ENCODE measurements at places on chromosomes 3 and 15. TPM values are rescaled to one million over a fixed set of nuclear protein-coding genes. Genes with fewer than 3 reads are reported as not detected.

IL12A gene
- 1.3 TPM for total RNA-seq

GPR27 gene
- 5.2 TPM for total RNA-seq

WNT7A gene
- not detected for total RNA-seq

SCG3 gene
- total RNA-seq, result not detected

ZNF660 gene
- 0.92 TPM for total RNA-seq

Data from heart right ventricle (tissue), 16 donors.